ENCODE measurements at places on chromosomes 16 and 17.

- no peak for DNase-seq
These were observed 14.1 kb downstream of the CYGB start for GRCh38 chr17:76523084-76524037.

GRCh38 chr17:79054200-79054960 lies 20.2 kb upstream of the ENGASE start:
- no peak for DNase-seq

DNA sequence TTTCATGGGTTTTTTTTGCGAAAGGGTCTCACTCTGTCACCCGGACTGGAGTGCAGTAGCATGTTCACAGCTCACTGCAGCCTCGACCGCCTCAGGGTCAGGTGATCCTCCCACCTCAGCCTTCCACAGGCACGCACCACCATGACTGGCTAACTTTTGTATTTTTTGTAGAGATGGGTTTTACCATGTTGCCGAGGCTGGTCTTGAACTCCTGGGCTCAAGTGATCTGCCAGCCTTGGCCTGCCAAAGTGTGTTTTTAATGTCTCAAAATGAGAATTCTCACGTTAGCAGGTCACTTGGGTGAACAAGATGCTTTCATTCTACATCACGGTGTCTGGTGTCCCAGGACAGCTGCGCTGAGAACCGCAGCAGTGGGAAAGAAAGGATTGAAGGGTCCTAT lies 3.2 kb downstream of the FBXO31 start:
- no peak for DNase-seq

DNA sequence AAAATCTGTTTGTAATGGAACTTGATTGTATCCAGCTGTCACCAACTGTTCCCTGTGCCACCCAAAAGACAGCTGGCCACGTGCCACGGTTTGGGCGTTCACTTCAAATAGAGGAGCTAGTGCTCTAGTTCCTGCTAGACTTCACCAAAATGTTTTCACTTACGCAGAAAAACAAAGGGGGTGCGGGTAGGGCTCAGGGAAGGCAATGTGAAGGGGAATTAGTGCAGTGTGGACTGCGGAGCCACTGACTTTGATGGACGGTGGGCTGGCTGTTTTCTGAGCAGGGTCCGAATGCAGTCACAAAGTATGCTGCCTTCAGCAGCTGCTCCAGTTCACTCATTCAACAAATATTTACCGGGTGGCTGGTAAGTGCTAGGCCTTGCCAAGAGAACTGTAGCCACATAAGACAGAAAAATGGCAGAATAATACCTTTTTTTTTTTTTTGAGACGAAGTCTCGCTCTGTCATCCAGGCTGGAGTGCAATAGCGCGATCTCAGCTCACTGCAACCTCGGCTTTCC lies 7.6 kb upstream of the CYTH1 start:
- DNase-seq: peak; percentile 81

DNA sequence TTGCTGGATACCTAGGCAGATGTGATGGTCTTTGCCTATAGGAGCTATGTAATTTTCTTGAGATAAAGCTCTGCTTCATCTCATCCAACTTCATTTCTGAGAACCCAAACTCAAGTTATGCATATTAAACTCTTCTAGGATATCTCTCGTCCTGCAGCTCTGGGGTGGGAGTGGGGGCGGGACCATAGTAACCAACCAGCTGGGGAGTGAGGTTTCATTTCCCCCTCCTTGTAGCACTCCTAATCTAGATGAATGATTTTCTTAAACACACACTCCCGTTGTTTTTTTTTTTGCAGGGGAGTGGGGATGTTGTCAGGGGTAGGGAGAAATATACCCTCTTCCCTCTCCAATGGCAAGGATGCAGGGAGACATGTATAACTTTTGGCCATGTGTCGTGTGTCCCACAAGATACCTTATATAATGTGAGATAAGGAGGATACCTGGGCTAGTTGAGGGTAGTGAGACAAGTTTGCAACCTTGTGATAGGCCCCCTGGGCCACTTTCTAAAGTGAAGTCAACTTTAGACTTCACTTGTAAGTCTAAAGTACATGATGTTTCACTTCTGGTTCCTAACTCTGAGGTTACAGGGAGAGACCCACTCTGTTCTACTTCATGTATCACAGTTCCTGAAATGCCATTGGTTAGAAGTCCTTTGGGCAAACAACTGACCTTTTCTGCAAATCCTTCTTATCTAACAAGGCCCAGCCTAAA lies 10.5 kb upstream of the HEATR6 start:
- DNase-seq: no peak

DNA sequence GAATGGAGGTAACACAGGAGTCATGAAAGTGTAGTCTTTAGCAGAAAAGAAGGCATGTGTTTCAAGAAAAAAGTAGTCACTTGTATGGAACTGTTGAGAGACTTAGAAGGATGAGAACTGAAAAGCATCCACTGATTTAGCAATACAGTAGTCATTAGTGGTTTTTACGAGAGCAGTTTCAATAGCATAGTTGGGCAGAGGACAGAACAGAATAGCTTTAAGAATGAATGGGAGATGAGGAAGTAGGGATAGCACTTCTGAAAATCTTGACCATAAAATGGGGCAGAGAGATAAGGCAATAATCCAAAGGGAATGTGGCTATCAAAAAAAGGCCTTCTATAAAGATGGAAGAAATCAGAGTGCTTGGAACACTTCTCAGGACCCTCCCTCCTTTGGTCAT lies 64.8 kb upstream of the C17orf78 start:
- DNase-seq: no peak

GRCh38 chr16:12558641-12559040 lies 245.0 kb downstream of the CPPED1 start:
- no peak for DNase-seq

- no peak for DNase-seq
These were observed 92.5 kb downstream of the IRF8 start for GRCh38 chr16:85991425-85991824.

DNA sequence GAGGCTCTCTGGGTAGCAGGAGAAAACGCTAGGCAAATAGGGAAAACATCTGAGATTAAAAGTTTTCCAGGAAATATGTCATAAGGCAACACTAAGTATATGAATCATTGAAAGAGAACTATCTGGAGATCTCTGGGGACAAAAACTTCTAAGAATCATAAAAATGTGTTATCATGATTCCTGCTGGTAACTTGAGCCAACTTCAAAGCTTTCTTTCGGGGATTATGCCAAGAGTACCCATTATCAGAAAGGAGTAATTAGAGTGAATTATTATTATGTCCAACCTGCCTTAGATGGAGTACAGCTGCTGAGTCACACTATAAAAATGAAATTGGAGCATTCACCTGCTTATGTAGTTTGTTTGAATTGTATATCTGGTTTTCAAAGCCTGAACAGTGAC lies 488.5 kb upstream of the SOX9 start:
- no peak for DNase-seq

- DNase-seq: no peak
These were observed 7.3 kb downstream of the HASPIN start for GRCh38 chr17:3730881-3731429.

- DNase-seq: no peak
These were observed 6.7 kb downstream of the SLC13A5 start for GRCh38 chr17:6706499-6706898.

GRCh38 chr17:52027620-52028295 lies 130.8 kb downstream of the CA10 start:
- DNase-seq: no peak

DNA sequence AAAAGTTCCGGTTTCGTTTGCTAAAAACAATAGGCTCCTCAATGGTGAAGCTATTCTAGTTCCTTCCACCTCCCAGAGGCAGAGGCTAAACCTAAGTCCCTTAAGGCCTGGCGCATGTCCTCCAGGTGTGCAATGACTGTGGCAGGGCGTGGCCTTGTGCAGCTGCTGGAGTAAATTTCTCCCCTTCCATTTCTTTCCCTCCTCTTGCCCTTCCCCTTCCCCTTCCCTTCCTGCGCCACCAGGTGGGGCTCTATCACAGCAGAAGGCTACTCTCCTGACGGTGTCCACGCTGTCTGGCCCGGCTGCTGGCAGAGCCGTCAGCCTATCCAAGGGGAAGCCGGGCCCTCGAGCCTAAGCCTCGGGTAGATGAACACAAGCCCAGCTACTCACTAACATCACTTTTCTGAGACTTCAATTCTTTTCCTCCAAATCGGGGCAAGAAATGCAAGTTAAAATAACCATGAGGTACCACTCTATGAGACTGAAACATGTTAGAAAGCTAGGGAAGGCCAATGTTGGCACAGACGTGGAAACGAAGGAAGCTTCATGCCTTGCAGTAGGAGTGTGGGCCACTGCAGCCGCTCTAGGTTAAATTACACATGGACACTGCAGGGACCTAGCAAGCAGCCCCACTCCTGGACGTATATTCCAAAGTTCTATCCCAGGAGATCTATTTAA lies 34.4 kb downstream of the C16orf78 start:
- peak; percentile 56 for DNase-seq

DNA sequence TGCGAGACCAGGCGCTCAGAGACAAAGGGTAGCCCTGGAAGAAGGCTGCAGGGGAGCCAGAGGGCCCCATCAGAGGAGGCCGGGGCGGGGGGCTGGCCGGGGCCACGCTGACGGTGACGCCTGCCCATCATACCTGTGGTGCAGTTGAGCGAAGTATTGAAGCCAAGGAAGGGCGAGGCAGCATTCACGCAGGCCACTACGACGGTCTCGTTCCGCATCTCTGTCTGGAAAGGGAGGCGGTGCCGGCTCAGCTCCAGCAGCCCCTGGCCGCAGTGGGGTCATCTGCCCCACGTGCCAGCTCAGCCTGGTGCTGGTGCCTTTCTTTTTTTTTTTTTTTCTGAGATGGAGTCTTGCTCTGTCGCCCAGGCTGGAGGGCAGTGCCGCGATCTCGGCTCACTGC lies 4.9 kb upstream of the MRPL28 start:
- no peak for DNase-seq
